ENCODE measurements at places on chromosomes 1 and 21. TPM values are rescaled to one million over a fixed set of nuclear protein-coding genes. Genes with fewer than 3 reads are reported as not detected.

GRCh38 chr1:57621776-57622175, 197.9 kb upstream of the DAB1 start:
- DNase-seq = no peak

GRCh38 chr1:28840928-28841544, 29.1 kb downstream of the OPRD1 start:
- DNase-seq = no peak

DNA sequence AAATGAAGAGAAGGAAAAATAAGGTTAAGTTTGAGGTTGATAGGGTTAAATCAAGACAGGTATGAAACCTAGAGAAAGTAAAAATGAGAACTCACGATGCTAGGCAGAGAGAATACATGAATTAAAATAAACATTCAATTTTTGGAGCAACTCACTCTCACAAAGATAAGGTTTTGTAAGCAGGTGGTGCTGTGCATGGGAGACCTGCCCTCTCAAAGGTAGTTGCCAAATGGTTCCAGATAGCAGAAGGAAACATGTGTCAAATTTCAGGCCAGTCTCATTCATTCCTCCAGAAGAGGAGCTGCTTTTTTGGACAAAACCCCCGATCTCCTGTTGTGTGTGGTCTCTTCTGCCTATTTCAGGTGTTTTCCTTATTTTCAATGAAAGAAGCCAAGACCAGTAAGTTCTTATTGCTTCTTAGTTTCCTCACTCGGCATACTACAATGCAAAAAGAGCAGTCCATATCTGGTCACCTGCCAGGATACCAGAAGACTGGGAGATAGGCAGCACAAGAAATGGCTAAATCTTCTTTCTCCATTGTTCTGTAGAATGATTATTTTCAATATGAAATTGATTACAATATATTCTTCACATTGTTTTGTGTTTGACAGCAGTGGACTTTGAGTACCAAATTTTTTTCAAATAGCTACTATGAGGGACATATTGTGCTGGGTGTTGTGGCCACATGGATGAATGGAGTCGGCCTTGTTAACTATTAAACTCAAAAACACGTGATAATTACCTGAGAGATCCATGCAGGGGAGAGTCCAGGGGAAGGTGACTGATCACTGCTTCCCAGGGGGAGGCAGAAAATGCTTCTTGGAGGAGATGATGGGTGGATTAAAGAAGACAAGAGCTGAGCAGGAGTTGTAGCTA, 3.6 kb downstream of the CR1L start:
- DNase-seq = no peak

DNA sequence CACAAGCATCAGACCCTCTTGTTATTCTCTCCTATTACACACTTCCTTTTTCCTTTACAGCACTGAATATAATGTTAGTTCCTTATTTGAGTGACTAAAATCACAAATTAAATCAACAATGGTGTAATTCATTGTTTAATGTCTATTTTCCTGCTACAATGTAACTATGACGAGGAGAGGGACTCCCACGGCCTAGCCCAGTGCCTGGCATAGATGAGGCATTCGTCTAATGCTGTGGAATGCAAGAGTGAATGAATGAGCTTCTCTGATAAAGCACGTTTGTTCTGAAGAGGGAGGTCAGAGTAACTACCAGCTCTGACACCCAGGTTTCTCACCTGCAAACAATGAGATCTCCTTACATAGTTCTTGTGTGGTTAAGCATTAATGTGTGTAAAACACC, 479.4 kb downstream of the OMA1 start:
- no peak for DNase-seq

The CITED4 gene
- under 0.01 TPM for total RNA-seq

The GNG12 gene
- total RNA-seq = 21.2 TPM
